ENCODE measurements at places on chromosomes 2 and 18.

DNA sequence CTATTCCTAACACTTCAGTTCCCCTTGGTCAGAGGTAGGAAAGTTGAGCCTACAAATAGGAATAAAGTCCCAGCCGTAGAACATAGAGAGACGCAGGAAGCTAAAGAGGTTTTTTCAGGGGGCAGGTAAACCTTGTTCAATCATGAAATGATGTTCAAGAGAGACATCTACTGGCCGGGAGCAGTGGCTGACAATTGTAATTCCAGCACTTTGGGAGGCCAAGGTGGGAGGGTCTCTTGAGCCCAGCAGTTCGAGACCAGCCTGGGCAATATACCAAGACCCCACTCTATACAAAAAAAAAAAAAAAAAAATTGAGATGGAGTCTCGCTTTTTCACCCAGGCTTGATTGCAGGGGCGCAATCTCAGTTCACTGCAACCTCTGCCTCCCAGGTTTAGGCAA, 66.7 kb upstream of the DNAJC10 start:
- no peak for DNase-seq

GRCh38 chr18:60090170-60090569, 190.4 kb downstream of the PMAIP1 start:
- DNase-seq = no peak

DNA sequence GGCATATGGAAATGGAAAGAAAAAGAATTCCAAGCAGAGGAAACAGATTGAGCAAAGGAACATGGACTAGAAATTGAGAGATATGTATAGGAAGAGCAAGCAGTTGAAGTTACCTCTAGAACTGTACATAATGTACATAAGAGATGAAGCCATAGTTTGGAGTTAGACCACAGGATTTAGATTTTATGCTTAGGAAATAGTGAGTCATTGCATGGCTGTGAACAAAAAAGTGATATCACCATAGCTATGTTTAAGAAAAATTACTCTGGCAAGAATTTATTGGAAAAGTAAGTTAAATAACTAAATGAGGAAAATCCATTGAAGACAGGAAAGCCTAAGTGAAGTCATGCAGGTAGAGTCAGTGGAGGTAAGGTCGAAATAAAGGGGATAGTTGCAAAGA, 99.4 kb upstream of the GALNT5 start:
- no peak for DNase-seq

GRCh38 chr2:175431101-175431946, 249.8 kb upstream of the ATP5MC3 start:
- no peak for DNase-seq

DNA sequence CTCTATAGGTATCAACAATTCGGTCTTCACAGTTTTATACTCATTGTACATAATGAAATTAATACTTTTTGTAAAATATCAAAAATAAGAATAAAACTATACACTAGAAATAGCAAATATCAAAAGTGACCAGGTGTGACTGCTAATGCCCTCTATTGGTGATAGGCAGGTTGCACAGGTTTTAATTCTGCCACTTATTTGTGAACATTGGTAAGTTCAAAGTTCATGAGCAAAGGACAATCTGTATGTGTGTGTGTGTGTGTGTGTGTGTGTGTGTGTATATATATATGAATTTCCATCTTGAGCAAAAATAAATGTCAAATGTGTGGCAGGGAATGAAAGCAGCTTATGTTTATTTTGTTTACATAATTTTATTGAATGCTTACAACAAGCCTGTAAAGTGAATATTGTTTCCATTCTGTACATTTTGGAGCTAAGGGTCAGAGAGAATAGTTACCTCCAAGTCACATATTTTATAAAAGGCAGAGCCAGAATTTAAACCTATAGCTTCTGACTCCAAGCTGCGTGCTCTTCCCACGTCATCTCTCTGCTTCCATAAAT, 537.4 kb downstream of the CPS1 start:
- no peak for DNase-seq

- no peak for DNase-seq
Measured at GRCh38 chr2:201114846-201115245, 1.1 kb upstream of the CFLAR start.

GRCh38 chr18:4236940-4237663, 218.0 kb downstream of the DLGAP1 start:
- no peak for DNase-seq

- DNase-seq = no peak
Measured at GRCh38 chr2:54901224-54901986, 148.8 kb downstream of the RTN4 start.

DNA sequence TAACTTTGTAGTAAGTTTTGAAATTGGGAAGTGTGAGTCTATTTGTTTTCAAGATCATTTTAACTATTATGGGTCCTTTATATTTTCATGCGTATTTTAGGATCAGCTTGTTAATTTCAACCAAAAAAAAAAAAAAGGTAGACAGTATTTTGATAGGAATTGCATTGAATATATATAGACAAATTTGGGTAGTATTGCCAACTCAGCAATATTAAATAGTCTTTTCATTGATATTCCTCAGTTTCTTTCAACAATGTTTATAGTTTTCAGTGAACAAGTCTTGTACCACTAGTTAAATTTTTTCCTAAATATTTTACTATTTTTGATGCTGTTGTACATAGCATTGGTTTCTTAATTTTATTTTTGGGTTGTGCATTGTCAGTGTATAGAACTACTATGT, 149.9 kb downstream of the TAF4B start:
- no peak for DNase-seq

- DNase-seq = no peak
Measured at GRCh38 chr18:45851161-45851925, 25.9 kb downstream of the SIGLEC15 start.

- no peak for DNase-seq
Measured at GRCh38 chr18:39587586-39587985, 2022.0 kb upstream of the CELF4 start.

GRCh38 chr2:146119586-146119985, 1599.7 kb upstream of the ZEB2 start:
- no peak for DNase-seq

DNA sequence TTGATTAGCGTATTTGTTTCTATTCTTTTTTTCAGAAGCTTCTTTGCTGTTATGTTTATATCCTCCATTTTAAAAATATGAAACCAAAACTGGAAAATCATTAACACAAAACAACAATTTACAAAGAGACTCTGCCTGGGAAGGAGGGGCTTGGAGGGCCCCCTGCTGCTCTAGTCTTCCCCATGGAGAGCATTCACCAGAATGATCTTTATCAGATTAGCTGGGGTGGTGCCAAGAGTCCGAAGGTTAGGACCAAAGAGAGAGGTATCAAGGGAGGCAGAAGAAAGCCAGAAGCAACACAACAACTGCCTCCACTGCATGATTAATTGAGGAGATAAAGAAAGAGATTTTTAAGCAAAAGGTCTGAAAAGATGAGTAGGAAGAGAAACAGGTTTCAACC, 218.6 kb downstream of the IRS1 start:
- no peak for DNase-seq

DNA sequence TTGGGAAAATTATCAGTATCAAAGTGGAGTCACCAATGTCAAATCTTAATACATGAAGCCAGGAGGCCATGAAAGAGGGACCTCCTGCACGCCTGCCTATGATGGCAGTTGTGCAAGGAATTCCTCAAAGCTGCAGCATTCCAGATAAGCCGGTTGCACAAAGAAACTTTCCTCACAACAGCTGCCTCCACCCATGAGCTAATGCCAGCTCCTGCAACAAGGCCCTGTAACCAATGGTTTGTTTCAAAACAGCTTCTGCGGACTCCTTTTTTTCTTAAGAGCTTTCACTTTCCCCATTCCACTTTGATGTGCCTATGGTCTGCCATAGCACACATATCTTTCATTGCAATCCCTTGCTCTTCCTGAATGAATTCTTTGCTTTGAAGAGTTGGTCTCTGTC, 22.4 kb downstream of the TMEM200C start:
- DNase-seq = no peak

DNA sequence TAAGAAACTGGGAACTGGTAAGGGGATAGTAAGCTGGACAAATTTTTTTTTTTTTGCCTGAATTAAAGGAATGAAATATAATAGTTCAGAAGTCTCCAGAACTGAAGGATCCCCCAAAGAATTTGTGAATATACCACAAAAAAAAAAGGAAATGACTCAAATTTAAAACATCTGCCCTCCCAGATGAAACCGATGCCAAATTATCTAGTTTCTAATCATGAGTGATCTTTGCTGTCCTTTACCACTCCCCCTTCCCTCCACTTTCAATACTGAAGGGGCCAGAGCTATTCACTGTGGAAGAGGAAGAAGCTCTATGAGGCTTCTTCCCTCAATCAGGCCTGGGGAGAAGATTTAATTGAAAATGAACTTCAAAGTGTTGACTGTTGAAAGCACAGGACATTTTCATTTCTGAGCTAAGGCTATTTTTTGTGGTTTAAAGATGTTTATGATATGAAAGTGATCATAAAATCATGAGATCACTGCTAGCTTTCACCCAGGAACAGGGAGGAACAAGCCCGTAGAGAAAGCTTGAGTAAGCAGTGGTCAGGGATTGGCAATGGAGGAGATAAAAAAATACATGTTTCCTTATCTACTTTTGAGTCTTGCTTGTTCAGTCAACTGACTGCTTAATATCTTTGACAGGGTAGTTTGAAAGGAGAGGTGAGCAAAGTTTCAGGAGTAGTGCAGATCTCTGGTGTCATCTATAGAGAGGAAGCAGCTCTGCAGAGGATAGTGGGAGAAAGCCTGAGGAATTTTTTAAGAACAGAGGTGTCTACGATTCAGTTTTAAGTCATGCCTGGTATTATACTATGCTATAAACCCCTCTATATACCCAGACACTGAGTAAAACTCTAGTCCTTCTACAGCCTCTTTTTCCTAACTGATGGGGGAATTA, 409.5 kb upstream of the FIGN start:
- no peak for DNase-seq

DNA sequence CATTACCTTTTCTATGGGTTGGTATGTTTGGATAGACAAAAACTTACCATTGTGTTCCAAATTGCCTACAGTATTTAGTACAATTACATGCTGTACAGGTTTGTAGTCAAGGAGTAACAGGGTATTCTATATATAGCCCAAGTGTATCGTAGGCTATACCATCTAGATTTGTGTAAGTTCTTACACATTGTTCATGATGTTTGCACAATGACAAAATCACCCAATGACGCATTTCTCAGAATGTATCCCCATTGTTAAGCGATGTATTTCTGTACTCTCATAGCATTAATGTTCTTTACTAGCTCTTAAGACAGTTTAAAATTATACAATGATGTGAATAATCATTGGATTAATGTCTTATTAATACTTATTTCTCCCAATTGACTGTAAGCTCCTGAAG, 16.7 kb downstream of the TACR1 start:
- DNase-seq = no peak

GRCh38 chr2:72077702-72078169, 69.9 kb downstream of the CYP26B1 start:
- no peak for DNase-seq

GRCh38 chr2:172734711-172735581, 699 bp upstream of the RAPGEF4 start:
- no peak for DNase-seq

DNA sequence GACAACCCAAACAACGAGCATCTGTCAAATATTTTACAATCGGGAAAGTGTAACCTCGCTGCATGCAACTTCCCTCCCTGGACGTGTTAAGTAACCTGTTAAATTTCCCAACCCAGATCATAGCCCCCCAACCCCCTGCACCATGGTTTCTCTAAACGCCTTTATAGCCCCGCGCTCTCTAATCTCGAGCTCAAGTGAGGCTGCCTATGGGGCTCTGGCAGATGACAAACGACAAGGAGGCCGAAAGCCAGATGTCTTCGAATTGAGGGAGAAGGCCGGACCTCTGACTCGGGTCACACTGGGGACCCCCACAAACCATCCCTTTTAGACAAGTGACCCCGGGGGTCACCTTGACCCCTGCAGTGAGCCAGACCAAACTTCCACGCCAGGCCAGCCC, 526 bp downstream of the COX7A2L start:
- no peak for DNase-seq

DNA sequence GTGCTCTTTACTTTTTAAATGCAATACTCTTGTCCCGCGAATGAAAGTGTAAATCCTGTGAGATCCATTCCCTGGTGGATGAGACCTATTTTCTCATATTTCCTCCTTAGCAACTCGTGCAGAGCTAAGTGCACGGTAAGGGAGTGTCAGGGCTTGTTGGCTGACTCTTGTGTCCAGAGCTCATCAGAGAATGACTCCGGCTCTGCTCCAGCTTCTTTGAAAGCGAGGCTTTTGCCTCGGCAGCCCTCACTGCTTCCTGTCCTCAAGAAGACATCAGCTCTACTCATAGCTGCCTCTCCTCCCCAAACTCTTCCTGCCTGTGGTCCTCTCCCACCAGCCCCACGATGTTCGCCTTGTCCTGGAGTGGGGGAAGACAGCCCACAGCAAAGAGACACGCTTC, 70.7 kb downstream of the LIPG start:
- no peak for DNase-seq

DNA sequence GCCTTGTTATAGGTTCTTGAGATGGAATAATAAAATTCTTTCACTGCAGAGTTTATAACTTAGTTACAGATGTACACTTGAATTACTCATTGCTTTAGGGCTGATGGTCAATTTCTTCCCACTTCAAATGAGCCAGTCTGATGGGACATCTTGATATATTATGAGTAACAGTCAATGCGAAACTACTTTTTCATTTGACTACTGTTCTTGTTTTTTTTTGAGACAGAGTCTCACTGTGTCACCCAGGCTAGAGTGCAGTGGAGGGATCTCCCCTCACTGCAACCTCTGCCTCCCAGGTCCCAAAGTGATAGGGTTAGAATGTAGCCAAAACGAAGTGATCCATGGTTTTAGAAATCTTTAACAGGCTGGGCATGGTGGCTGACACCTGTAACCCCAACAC, 57.1 kb downstream of the ST3GAL5 start:
- DNase-seq = no peak

DNA sequence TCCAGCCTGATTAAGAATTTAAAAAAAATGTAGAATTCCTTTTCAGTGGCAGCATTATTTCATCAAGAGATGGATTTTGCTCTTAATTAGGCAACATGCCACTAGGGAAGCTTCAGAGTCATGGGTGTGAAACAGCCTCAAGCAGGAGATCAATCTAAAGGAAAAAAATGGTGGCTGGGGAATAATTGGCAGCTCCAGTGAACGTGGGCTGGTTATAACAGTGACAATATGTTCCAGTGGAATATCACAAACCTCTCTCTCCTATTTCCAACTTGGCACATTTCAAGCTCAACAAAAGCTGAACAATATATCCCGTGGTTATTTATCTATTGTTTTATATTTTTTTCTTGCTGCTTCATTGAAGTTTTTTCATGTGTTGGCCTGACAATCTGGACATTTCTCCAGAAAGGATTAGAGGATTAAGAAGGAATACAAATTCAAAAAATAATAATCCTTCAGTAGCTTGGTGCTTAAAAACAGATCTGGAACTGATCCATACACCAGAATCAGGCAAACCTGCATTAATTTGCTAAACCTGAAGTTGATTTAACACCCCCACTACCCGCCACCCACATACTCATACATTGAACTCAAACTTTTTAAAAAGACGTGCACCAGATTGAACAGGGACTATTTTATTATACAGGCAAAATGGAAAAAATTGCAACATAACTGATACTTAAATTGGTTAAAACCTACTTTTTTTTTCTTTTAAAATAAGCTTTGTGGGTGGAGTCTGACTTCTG, 255.9 kb upstream of the SPRED2 start:
- DNase-seq = no peak

GRCh38 chr18:35635170-35635569, 53.6 kb downstream of the GALNT1 start:
- no peak for DNase-seq

GRCh38 chr2:165185633-165186032, 18.2 kb downstream of the SCN3A start:
- DNase-seq = no peak

All from hippocampal formation (tissue), 2 donors.